Glutamatergic neuron (in vitro differentiated cells): ENCODE measurements at places on chromosomes 6 and 20. TPM values are rescaled to one million over a fixed set of nuclear protein-coding genes. Genes with fewer than 3 reads are reported as not detected.

The RSPO4 gene
- total RNA-seq: 0.86 TPM

The PAK1IP1 gene
- 14.6 TPM for total RNA-seq

The EPB41L1 gene
- 54.1 TPM for total RNA-seq

DNA sequence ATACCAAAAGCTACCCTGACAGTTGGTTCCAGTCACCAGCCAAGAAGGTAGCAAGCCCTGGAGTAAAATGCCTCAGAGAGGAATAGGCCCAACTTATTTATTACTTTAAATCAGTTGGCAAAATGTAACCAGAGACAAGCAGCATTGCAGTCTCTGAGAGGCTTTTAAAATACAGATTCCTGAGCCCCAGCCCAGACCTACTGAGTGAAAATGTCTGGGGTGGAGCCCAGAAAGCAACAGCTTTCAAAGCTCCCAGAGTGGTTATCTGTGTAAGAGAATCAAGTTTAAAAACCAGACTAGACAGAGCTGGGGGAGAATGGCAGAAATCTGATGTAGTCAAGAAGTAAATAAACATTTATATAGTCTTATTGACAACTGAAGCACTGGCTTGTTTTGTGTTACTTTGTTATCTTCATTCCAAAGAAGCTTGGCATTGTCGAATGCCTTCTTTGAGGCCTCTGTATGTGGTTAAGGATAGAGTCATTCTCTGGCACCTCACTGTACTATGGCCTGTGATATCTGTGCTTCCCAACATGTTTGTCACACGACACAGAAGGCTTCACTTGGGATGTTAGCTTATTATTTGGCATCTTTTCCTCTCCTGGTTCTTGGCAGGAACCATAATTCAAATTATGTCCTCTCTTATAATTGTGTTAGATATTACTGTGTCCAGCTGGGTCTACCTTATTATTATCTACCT lies 313.5 kb downstream of the SLC35F1 start:
- H3K27ac ChIP-seq: no peak overlapping the region
- peaks cover 6% of the 10 kb centered on the region for H3K4me1 ChIP-seq
- DNase-seq: no peak

- peaks cover 12% of the 10 kb centered on the region for H3K27me3 ChIP-seq
- peaks cover 21% of the 10 kb centered on the region for H3K36me3 ChIP-seq
- no peak for DNase-seq
- H3K27ac ChIP-seq: peak overlapping the region; percentile 25
- H3K4me3 ChIP-seq: peak overlapping the region; percentile 100
Observed at GRCh38 chr6:36598739-36599318, 4.7 kb downstream of the SRSF3 start.

DNA sequence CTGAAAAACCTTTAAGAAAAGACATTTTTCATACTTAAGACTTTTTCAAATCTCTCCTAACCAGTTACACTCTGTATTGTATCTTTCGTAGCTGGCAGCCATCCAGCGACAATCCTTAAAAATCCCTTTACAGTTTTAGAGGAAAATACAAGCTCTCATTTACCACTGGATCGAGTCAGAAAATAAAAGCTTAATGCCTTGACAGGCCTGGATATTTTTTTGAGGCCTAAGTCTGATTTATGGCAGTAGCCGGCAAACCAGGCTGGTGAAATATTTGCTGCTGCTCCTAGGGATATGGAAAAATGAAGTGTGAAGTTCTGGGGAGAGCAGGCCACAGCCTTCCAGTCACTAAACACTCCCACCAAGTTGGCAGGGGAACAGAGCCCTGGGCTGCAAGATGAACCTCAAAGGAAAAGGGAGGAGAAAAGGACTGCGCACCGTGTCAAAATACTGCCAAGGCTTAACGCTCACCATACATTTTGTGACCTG lies 213.0 kb upstream of the SUPT3H start:
- H3K36me3 ChIP-seq: no peaks in the 10 kb centered on the region
- no peak for DNase-seq
- peaks cover 7% of the 10 kb centered on the region for H3K4me1 ChIP-seq
- H3K27ac ChIP-seq: no peak overlapping the region
- no peak overlapping the region for H3K4me3 ChIP-seq

DNA sequence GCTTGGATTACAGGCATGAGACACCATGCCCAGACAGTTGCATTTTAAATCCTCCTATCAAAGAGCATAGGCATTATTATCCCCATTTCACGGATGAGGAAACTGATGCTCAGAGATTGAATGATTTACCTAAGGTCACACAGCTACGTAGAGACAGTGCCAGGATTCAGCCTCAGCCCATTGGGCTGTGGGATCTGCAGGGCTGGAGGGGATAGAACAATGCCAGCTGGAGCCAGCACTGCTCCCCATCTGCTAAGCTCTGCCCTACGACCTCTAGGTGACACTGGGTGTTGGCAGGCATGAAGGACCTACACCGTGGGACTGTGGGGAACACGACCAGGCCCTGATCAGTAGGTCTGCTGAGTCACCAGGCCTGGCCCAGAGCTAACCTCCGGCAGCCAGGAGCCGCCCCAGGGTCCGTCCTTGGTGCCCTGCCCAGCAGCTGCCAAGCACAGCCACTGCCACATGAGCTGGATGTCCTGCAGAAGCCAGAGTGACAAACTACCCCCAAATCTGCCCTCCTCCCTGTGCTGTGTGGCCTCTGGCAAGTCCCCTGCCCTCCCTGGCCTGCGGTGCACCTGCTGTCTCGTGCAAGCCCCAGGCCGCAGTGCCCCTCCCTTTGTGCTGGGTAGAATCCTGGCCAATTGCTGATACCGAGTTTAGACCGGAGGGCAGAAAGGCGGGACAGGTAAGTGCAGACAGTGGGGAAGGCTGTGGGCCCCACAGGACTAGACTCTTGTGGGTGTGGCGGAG lies 47.6 kb upstream of the PTGIS start:
- no peak for DNase-seq
- no peak overlapping the region for H3K4me3 ChIP-seq
- peaks cover 2% of the 10 kb centered on the region for H3K4me1 ChIP-seq
- peaks cover 5% of the 10 kb centered on the region for H3K27me3 ChIP-seq
- H3K36me3 ChIP-seq: no peaks in the 10 kb centered on the region
- H3K27ac ChIP-seq: no peak overlapping the region

DNA sequence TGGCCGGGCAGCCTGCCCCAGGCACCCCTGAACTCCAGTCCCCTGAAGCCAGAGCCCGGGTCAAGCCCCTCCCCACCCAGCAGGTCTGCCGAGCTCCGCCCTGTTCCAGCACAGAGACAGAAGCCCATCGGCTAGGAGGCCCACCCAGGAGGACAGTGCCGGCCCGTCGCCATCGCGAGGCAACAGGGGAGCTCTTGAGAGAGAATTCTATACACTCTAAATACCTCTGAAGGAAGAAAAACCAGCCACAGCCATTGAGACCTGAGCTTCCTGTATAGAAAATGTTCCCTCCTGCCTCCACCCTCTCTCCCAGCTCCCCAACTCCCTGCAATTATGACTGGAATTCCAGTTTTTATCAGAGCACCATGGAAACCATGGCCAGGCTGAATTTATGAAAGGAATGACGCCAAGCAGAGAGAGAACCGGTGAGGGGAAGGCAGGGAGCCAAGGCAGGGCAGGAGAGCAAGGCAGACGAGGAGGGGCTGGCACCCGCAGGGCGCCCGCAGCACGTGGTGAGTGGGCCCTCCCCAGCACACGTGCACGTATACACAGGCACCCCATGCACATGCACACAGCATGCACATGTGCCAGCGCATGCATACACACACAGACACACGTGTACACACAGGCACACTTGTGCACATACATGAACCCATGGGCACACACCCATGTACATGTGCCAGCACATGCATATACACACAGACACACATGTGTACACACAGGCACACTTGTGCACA lies 27.6 kb upstream of the MRGBP start:
- H3K27ac ChIP-seq: peak overlapping the region; percentile 86
- H3K4me3 ChIP-seq: no peak overlapping the region
- no peaks in the 10 kb centered on the region for H3K36me3 ChIP-seq
- H3K27me3 ChIP-seq: peaks cover 15% of the 10 kb centered on the region
- DNase-seq: peak; percentile 27
- H3K4me1 ChIP-seq: peaks cover 29% of the 10 kb centered on the region

DNA sequence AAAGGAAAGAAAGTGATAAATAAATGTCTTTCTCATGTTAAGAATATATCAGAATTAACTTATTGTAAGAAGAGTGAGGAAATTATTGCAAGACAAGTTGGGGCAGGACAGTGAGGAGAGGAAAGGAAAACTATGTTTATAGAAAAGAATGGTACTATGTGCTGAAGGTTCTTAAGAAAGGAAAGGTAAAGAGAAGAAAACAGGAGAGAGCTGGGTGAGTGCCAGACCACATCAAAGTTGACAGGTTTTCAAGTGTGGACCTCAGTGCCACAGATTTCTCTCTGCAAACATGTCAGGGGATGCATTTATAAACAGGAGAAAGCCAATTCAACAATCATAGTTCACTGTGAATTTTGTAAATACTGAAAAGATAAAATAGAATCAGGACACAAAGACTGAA lies 439.2 kb downstream of the PKHD1 start:
- no peaks in the 10 kb centered on the region for H3K27me3 ChIP-seq
- H3K4me1 ChIP-seq: peaks cover 2% of the 10 kb centered on the region
- DNase-seq: no peak

GRCh38 chr20:61434341-61434781 lies 182.3 kb downstream of the CDH4 start:
- H3K4me3 ChIP-seq: peak overlapping the region; percentile 6
- peaks cover 34% of the 10 kb centered on the region for H3K4me1 ChIP-seq
- peaks cover 10% of the 10 kb centered on the region for H3K27me3 ChIP-seq
- no peaks in the 10 kb centered on the region for H3K36me3 ChIP-seq

GRCh38 chr6:75691012-75691411 lies 58.0 kb upstream of the MYO6 start:
- H3K36me3 ChIP-seq: no peaks in the 10 kb centered on the region
- H3K4me3 ChIP-seq: no peak overlapping the region
- no peak overlapping the region for H3K27ac ChIP-seq
- H3K4me1 ChIP-seq: no peaks in the 10 kb centered on the region
- DNase-seq: no peak
- peaks cover 5% of the 10 kb centered on the region for H3K27me3 ChIP-seq

DNA sequence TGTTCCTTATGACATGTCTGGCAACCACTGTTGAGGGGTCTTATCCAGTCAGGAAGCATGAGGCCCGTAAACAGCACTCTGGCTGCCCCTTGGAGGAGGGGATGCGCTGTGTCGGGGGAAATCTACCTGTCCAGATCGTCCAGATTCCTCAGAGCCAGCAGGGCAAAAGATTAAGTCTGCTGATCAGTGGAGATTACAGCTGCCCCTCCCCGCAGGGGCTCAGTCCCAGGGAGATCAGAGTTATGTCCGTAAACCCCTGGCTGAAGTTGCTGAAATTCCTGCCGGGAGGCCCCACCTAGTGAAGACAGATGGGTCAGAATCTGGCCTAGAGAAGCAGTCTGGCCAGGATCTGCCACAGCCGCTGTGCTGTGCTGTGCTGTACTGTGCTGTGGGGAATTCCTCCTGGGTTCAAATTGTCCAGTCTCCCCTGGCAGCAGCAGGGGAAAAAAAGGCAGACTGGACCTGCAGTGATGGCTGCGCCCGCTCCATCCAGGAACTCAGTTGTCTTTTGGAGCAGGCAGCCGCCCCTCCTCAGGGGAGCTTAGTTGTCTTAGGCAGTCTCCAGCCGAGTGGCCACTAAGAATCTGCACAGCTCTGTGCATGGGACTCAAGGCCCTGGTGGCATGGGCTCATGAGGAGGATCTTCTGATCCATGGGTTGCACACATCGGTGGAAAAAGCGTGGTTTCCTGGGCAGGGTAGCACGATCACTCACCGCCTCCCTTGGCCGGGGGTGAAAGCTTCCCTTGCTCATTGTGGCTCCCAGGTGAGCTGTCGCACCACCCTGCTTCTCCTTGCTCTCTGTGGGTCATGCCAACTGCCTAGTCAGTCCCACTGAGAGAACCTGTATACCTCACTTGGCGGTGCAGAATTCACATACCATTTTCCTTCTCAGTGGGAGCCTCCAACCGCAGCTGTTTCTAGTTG lies 1368.8 kb upstream of the ADGRB3 start:
- no peaks in the 10 kb centered on the region for H3K36me3 ChIP-seq
- H3K27me3 ChIP-seq: no peaks in the 10 kb centered on the region
- peak; percentile 12 for DNase-seq
- no peak overlapping the region for H3K27ac ChIP-seq
- no peak overlapping the region for H3K4me3 ChIP-seq

DNA sequence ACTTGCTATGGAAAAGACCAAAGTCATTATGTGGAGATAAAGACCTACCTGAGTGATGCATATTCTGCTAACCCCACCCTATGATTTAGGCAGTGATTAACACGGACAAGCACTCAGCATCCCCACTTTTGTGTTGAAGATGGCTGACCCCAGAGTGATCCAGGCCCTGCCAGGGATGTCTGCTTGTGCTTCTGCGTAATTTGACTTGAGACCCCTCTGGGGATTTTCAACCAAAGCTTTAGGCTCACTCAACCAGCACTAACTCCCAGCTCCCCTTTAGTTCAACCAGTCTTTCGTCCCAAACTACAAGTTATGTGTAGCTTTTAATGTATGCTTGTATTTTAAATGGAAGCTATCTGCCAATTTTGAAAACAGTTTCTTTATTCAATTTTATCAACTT lies 538.0 kb upstream of the ID4 start:
- H3K36me3 ChIP-seq: peaks cover 3% of the 10 kb centered on the region
- peak; percentile 36 for DNase-seq
- H3K4me3 ChIP-seq: peak overlapping the region; percentile 53
- H3K27ac ChIP-seq: no peak overlapping the region
- peaks cover 2% of the 10 kb centered on the region for H3K27me3 ChIP-seq

- no peaks in the 10 kb centered on the region for H3K27me3 ChIP-seq
- H3K36me3 ChIP-seq: no peaks in the 10 kb centered on the region
- H3K4me3 ChIP-seq: no peak overlapping the region
- no peak for DNase-seq
- H3K27ac ChIP-seq: no peak overlapping the region
Observed at GRCh38 chr6:11685481-11686093, 93.0 kb downstream of the ADTRP start.

- DNase-seq: no peak
- no peaks in the 10 kb centered on the region for H3K4me1 ChIP-seq
Observed at GRCh38 chr20:54306985-54307710, 99.3 kb downstream of the PFDN4 start.

GRCh38 chr6:16752206-16752866 lies 8.9 kb downstream of the ATXN1 start:
- H3K4me1 ChIP-seq: peaks cover 7% of the 10 kb centered on the region
- H3K36me3 ChIP-seq: no peaks in the 10 kb centered on the region
- H3K27ac ChIP-seq: no peak overlapping the region
- no peaks in the 10 kb centered on the region for H3K27me3 ChIP-seq
- H3K4me3 ChIP-seq: no peak overlapping the region

GRCh38 chr6:25713824-25714223 lies 40.7 kb upstream of the SLC17A4 start:
- H3K4me3 ChIP-seq: no peak overlapping the region
- no peaks in the 10 kb centered on the region for H3K36me3 ChIP-seq
- no peaks in the 10 kb centered on the region for H3K27me3 ChIP-seq
- DNase-seq: no peak

- no peaks in the 10 kb centered on the region for H3K4me1 ChIP-seq
- H3K27ac ChIP-seq: no peak overlapping the region
- H3K27me3 ChIP-seq: peaks cover 2% of the 10 kb centered on the region
- H3K36me3 ChIP-seq: peaks cover 3% of the 10 kb centered on the region
Observed at GRCh38 chr6:11190625-11191245, 41.7 kb downstream of the NEDD9 start.
